T-cell (primary cell): ENCODE measurements at places on chromosomes 2 and 18. TPM values are rescaled to one million over a fixed set of nuclear protein-coding genes. Genes with fewer than 3 reads are reported as not detected.

Gene EMILIN1
- total RNA-seq, result 1.1 TPM

Gene IL37
- total RNA-seq, result not detected

Gene RAMP1
- total RNA-seq, result not detected

Gene FABP1
- 0.76 TPM for total RNA-seq

Gene ACMSD
- total RNA-seq, result not detected

Gene HNMT
- 0.39 TPM for total RNA-seq

Gene TEKT4
- total RNA-seq, result not detected

GRCh38 chr18:74450626-74451025, 6.5 kb downstream of the DIPK1C start:
- no peak overlapping the region for H3K4me3 ChIP-seq
- H3K4me1 ChIP-seq, result no peaks in the 10 kb centered on the region
- H3K27me3 ChIP-seq, result no peaks in the 10 kb centered on the region

DNA sequence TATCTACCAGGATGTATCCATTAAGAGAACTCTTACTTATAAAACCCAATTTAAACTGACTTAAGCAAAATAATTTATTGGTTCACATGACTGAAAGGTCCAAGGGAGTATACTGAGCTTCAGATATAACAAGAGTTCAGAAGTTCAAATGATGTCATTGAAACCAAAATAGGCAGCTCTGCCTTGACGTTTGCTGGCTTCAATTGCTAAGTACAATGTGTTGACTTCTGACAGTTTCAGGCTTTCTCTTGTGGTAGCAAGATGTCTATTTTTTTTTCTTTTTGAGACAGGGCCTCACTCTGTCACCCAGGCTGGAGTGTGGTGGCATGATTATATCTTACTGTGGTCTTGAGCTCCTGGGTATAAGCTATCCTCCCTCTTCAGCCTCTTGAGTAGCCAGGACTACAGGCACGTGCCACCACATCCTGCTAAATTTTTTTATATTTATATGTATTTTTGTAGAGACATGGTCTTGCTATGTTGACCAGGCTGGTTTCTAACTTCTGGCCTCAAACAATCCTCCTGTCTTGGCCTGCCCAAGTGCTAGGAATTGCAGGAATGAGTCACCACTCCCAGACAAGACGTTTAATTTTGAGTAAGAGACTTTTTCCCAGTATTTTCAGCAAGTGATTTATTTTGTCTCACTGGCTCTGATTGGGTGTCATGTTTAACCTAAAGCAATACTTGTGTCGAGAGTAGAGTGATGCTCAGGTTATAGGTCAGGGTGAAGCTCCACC, 184.8 kb downstream of the NR4A2 start:
- no peaks in the 10 kb centered on the region for H3K36me3 ChIP-seq
- no peaks in the 10 kb centered on the region for H3K4me1 ChIP-seq
- H3K27me3 ChIP-seq, result peaks cover 3% of the 10 kb centered on the region
- H3K27ac ChIP-seq, result no peak overlapping the region
- no peak overlapping the region for H3K4me3 ChIP-seq

- H3K27ac ChIP-seq, result no peak overlapping the region
- no peak for DNase-seq
Measured at GRCh38 chr2:214261683-214262082, 149.2 kb upstream of the VWC2L start.

- H3K4me1 ChIP-seq, result no peaks in the 10 kb centered on the region
- no peak overlapping the region for H3K4me3 ChIP-seq
- no peaks in the 10 kb centered on the region for H3K36me3 ChIP-seq
- DNase-seq, result no peak
- no peaks in the 10 kb centered on the region for H3K27me3 ChIP-seq
Measured at GRCh38 chr2:60066096-60066839, 487.2 kb downstream of the BCL11A start.

- peaks cover 7% of the 10 kb centered on the region for H3K4me1 ChIP-seq
- H3K36me3 ChIP-seq, result no peaks in the 10 kb centered on the region
- no peak overlapping the region for H3K27ac ChIP-seq
- H3K27me3 ChIP-seq, result no peaks in the 10 kb centered on the region
Measured at GRCh38 chr2:217010173-217010572, 150.3 kb upstream of the TNP1 start.

- no peak overlapping the region for H3K27ac ChIP-seq
- no peak for DNase-seq
- peaks cover 14% of the 10 kb centered on the region for H3K27me3 ChIP-seq
Measured at GRCh38 chr2:126876631-126877030, 22.1 kb upstream of the TEX51 start.

- H3K36me3 ChIP-seq, result no peaks in the 10 kb centered on the region
- H3K4me3 ChIP-seq, result no peak overlapping the region
- no peaks in the 10 kb centered on the region for H3K27me3 ChIP-seq
- H3K27ac ChIP-seq, result no peak overlapping the region
- DNase-seq, result no peak
- no peaks in the 10 kb centered on the region for H3K4me1 ChIP-seq
Measured at GRCh38 chr2:214569419-214570035, 158.7 kb downstream of the VWC2L start.

DNA sequence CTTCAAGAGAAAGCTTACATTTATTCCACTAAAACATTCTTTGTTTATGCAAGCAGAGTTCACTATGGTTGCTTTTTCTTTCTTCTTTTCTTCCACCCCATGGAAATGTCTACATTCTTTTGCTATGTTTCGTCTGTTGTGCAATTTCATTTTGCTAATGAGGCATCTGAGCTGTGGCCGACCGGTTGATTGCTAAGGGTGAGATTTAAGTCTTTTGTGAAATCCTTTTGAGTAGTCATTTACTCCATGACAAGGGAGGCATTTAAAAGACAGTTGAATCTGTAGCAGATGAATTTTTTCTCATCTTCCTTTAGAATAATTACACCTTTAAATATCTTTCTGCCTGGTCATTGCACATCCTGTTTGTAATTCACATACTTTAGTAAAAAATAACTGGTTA, 324.1 kb upstream of the THUMPD2 start:
- no peak for DNase-seq
- no peak overlapping the region for H3K4me3 ChIP-seq
- no peaks in the 10 kb centered on the region for H3K4me1 ChIP-seq
- H3K27ac ChIP-seq, result no peak overlapping the region
- no peaks in the 10 kb centered on the region for H3K27me3 ChIP-seq
- no peaks in the 10 kb centered on the region for H3K36me3 ChIP-seq

- no peak overlapping the region for H3K4me3 ChIP-seq
- H3K36me3 ChIP-seq, result peaks cover 3% of the 10 kb centered on the region
Measured at GRCh38 chr2:231059756-231060155, 3.1 kb downstream of the PSMD1 start.

DNA sequence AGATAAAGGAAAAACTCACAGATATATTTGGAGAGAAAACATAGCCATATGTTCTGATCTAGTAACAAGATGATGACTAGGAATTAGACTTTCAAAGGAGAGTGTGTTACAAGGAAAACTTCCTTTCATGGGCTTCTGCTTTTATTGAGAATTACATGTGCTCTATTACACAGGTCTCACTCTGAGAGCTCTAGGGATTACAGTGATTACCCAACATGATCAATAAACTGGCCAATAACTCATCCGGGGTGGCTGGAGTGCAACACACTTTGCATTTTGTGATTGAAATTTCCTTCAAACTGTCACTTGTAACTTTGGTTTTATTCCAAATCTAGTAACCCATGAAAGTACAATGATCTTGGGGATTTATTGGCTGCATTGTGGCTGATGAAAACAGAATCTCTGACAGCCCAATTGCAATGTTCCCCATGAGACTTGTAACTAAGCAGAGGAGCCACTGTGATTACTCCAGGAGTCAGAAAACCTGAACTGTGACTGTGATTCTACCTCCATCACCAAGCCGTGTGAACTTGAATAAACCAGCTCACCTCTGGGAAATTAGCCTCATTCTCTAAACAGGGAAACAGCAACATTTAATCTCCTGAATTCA, 40.2 kb upstream of the LRRC30 start:
- no peak for DNase-seq
- no peaks in the 10 kb centered on the region for H3K27me3 ChIP-seq
- H3K4me1 ChIP-seq, result no peaks in the 10 kb centered on the region
- no peaks in the 10 kb centered on the region for H3K36me3 ChIP-seq

- H3K4me3 ChIP-seq, result no peak overlapping the region
- no peak for DNase-seq
- no peak overlapping the region for H3K27ac ChIP-seq
- H3K4me1 ChIP-seq, result peaks cover 6% of the 10 kb centered on the region
- H3K36me3 ChIP-seq, result no peaks in the 10 kb centered on the region
Measured at GRCh38 chr2:203681978-203682377, 24.5 kb upstream of the CD28 start.

DNA sequence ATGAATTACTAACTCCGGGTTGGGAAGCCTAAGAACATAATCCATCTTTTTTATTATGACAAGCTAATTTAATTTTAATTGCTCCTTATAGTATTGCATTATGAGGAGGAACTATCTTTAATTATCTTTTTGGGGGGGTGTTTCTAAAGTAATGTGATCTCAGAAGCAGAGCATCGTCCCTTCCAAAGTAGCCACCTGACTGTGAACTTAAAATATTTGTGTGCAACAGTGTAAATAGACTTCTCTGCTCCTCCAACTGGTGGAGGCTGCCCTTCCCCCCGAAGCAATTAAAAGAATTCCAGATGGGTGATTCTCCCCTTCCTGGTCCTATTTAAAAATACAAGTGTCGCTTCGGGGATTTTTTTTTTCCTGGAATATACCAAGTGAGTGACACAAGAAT, 55.7 kb downstream of the TCF7L1 start:
- no peak overlapping the region for H3K27ac ChIP-seq
- no peak for DNase-seq
- H3K27me3 ChIP-seq, result no peaks in the 10 kb centered on the region
- no peaks in the 10 kb centered on the region for H3K4me1 ChIP-seq
- no peaks in the 10 kb centered on the region for H3K36me3 ChIP-seq

GRCh38 chr18:72999971-73000607, 132.3 kb upstream of the NETO1 start:
- no peaks in the 10 kb centered on the region for H3K27me3 ChIP-seq
- H3K27ac ChIP-seq, result no peak overlapping the region
- H3K4me1 ChIP-seq, result no peaks in the 10 kb centered on the region
- H3K36me3 ChIP-seq, result no peaks in the 10 kb centered on the region

GRCh38 chr2:114049280-114049679, 159.4 kb downstream of the ACTR3 start:
- H3K27me3 ChIP-seq, result no peaks in the 10 kb centered on the region
- no peak overlapping the region for H3K4me3 ChIP-seq
- no peaks in the 10 kb centered on the region for H3K4me1 ChIP-seq

DNA sequence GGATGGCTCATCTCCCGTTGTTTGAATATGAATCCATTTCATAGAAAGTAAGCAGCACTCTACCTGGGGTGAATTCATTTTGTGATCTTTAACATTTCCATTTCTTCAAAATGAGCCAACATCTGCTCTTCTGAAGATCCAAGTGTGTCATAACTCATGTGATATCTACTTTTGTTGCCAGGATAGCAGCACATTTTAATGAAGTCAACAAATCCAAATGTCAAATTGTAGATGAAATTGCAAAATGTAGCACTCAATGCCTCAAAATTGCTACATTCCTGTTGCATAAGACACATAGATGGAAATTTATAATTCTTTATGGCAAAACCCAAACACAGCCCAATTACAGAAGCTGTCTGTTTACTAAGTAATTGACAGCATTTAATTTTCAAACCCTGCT, 360.7 kb downstream of the TMX3 start:
- DNase-seq, result no peak
- no peaks in the 10 kb centered on the region for H3K4me1 ChIP-seq
- H3K36me3 ChIP-seq, result no peaks in the 10 kb centered on the region

DNA sequence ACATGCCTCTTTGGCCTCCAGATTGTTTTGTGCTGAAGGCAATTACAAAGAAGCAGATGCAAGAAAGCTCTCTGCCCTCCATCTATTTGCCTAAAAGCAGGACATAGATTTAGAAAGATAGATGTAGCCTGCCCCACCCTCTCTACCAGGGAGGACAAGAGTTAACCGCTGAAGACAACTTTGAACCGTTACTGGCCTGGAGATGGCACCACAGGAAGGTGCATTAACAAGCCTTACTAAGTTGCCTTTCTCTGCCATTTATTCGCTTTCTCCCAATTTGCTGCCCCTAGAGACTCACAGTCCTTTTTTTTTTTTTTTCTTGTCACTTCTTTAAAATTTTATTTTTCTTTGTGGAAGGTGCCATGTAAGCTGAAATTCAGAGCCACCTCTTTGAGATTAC, 28.8 kb upstream of the RMDN2 start:
- no peak overlapping the region for H3K27ac ChIP-seq
- no peak overlapping the region for H3K4me3 ChIP-seq
- DNase-seq, result no peak
- no peaks in the 10 kb centered on the region for H3K27me3 ChIP-seq
- H3K4me1 ChIP-seq, result peaks cover 21% of the 10 kb centered on the region

DNA sequence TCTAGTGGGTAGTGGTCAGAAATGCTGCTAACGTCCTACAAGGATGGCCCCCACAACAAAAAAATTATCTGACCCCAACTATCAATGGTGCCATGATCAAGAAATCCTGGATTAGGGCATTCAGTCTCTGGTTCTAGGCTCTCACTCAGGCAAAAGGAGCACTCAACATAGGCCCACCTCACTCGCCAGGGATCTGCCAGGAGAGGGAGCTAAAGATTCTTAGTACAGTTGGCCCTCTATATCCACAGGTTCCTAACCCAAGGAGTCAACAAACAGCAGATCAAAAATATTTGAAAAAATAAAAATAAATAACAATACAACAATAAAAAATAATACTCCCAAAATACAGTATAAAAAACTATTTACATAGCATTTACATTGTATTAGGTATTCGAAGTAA, 10.0 kb downstream of the SLC4A5 start:
- DNase-seq, result no peak
- H3K27ac ChIP-seq, result no peak overlapping the region
- no peaks in the 10 kb centered on the region for H3K36me3 ChIP-seq
- H3K4me3 ChIP-seq, result no peak overlapping the region
- H3K4me1 ChIP-seq, result peaks cover 5% of the 10 kb centered on the region

DNA sequence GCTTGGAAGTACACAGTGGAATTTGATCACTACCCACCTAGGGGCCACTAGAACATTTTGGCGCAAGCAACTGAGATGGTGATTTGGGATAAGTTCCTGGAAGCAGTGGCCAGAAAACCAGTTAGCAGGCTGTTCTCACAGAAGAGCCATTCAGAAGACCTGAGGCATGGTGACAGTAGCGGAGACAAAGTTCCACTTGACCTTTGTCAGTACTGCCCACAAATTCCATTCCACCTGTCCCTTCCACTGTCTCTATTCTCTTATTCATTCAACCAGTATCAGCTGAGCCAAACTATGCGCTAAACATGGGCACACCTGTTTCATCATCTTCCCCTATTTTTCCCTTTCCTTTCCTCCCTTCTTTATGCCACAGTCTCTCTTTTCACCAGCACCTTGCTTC, 59.2 kb upstream of the PPP1CB start:
- H3K36me3 ChIP-seq, result no peaks in the 10 kb centered on the region
- H3K4me3 ChIP-seq, result no peak overlapping the region
- H3K27me3 ChIP-seq, result no peaks in the 10 kb centered on the region
- H3K4me1 ChIP-seq, result no peaks in the 10 kb centered on the region

- DNase-seq, result no peak
- H3K36me3 ChIP-seq, result no peaks in the 10 kb centered on the region
- H3K4me1 ChIP-seq, result no peaks in the 10 kb centered on the region
- no peaks in the 10 kb centered on the region for H3K27me3 ChIP-seq
Measured at GRCh38 chr18:60157810-60158209, 214.8 kb downstream of the MC4R start.
